ENCODE measurements at places on chromosomes 7 and 10. TPM values are rescaled to one million over a fixed set of nuclear protein-coding genes. Genes with fewer than 3 reads are reported as not detected.

DNA sequence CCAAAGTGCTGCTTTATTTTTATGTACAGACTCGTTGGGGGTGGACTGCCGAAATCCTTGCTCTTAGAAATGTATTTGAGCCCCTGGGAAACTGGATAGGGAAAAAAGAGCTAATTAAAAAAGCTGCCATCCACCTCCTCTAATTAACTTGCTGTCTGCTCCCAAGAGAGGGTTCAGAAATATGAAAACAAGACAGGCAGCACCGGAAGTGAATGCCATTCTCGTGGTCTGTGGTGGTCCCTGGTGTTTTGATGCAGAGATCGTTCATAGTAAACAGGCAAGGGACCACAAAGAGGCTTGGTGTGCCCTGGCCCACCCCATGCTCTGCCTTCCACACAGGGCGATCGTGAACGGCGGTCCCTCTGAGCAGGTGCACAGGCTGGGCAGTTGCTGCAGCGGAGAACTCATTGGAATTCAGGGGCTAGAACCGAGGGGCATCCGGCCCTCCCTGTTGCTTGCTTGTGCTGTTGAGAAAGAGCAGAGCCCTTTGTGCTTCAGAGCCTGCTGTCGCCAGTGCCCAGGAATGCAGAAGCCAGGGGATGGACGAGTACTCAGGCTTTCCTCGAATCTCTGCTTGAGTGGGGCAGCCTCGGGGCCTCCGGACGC is 79.1 kb upstream of the BTBD16 start:
- H3K4me1 ChIP-seq = no peaks in the 10 kb centered on the region
- no peaks in the 10 kb centered on the region for H3K27me3 ChIP-seq
- no peak for DNase-seq
- H3K27ac ChIP-seq = peak overlapping the region; percentile 23
- H3K4me3 ChIP-seq = no peak overlapping the region
- H3K36me3 ChIP-seq = peaks cover 3% of the 10 kb centered on the region

- no peak for DNase-seq
- H3K4me3 ChIP-seq = no peak overlapping the region
- H3K27ac ChIP-seq = no peak overlapping the region
Observed at GRCh38 chr10:78109210-78109609, 75.5 kb downstream of the RPS24 start.

- no peak overlapping the region for H3K4me3 ChIP-seq
- H3K27ac ChIP-seq = no peak overlapping the region
- peaks cover 19% of the 10 kb centered on the region for H3K4me1 ChIP-seq
- no peak for DNase-seq
- H3K36me3 ChIP-seq = peaks cover 2% of the 10 kb centered on the region
Observed at GRCh38 chr7:881441-882234, 5.3 kb downstream of the GET4 start.

DNA sequence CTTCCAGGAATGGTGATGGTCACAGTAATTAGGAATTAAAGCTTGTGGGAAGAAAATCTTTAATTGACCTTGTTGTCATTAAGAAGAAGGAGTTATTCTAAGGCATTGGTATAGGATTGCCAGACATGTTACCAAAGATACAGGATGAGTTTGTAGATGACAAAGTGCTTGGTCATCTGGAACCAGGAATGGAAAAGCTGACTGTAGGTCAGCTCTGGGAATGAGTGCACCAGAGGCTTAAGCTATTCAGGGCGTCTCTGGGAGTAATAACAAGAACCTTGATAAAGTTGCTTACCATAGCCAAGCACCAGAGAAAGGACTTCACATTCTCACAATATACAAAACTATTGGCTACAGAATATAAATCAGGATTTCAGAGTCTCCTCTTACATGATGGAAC is 89.0 kb downstream of the PHTF2 start:
- DNase-seq = no peak
- no peaks in the 10 kb centered on the region for H3K27me3 ChIP-seq
- H3K27ac ChIP-seq = no peak overlapping the region
- H3K4me3 ChIP-seq = no peak overlapping the region

DNA sequence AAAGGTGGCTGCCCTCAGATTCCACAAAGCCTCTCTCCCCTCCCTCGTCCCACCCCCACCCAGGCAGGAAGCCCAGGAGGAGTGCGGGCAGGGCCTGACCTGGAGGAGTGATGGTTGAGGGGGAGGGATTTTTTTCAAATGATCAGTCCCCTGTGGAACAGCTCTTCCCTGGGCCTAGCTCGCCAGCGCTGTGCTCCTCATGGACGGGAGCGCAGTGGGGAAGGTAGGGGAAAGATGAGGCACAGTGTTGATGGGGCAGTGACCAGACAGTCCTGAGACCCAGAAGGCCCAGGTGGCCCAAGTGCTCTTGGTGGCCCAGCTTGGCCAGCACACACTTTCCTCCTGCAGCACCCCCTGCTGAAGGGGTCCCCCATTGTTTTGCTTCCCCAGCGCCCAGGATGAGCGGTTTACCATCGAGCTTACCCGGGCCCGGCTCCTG is 8.5 kb downstream of the SAP25 start:
- no peak for DNase-seq
- peak overlapping the region; percentile 66 for H3K27ac ChIP-seq
- no peaks in the 10 kb centered on the region for H3K27me3 ChIP-seq
- H3K4me1 ChIP-seq = peaks cover 9% of the 10 kb centered on the region
- H3K36me3 ChIP-seq = no peaks in the 10 kb centered on the region
- H3K4me3 ChIP-seq = no peak overlapping the region

The HYAL4 gene
- total RNA-seq = 0.68 TPM

Data from Caco-2 (cell line).